ENCODE measurements at places on chromosomes 4 and X.

DNA sequence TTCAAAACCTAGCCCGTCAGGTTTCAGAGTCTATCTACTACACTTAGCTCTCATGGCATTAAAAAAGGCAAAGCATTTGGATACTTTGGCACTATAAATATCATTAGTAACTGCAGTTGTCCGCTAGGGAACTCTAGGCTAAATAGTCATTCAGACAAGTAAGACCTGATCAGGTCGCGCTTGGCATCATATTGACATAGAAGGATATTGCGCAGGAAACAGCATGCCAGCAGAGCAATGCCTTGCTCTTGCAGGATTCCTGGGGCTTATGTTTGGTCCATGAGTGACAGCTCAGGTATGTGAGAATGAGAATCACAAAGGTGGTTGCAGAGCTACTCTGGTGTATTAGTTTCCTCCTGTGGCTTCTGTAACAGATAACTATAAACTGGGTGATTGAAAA is 62.7 kb downstream of the KDM6A start:
- DNase-seq = no peak

DNA sequence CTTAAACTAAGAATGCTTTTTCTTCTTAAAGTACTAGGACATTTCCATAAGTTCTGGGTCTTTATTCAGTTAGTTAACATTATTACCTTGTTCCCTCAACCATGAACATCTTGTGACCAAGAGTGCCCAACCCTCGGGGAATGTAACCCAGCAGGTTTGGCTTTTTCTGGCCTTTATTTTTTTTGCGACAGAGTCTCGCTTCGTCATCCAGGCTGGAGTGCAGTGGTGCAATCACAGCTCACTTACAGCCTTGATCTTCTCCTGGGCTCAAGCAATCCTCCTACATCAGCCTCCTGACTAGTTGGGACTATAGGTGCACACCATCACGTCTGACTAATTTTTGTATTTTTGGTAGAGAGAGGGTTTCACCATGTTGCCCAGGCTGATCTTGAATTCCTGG is 65.1 kb downstream of the USP11 start:
- DNase-seq = no peak

- DNase-seq = no peak
Measured at GRCh38 chr4:153082322-153083301, 121.6 kb upstream of the TRIM2 start.

GRCh38 chr4:185709802-185710486 is 102.0 kb downstream of the SORBS2 start:
- no peak for DNase-seq

DNA sequence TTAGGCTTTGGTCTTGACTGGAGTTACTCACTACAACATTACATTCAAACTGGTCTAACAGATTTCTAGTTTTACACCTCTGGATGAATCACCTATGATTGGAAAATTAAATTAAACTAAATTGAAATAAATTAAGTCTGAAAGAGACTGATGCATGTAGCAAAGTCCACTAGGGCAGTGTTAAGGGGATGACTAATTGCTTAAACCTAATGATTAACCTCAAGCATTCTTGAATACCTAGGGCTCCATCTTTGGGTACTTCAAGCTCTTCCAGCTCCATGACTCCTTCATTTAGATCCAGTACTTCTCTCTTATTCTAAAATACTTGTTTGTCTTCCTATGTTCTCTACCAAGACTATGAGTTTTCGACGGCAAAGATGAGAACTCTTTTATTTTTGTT is 86.8 kb downstream of the SH2D1A start:
- DNase-seq = no peak

DNA sequence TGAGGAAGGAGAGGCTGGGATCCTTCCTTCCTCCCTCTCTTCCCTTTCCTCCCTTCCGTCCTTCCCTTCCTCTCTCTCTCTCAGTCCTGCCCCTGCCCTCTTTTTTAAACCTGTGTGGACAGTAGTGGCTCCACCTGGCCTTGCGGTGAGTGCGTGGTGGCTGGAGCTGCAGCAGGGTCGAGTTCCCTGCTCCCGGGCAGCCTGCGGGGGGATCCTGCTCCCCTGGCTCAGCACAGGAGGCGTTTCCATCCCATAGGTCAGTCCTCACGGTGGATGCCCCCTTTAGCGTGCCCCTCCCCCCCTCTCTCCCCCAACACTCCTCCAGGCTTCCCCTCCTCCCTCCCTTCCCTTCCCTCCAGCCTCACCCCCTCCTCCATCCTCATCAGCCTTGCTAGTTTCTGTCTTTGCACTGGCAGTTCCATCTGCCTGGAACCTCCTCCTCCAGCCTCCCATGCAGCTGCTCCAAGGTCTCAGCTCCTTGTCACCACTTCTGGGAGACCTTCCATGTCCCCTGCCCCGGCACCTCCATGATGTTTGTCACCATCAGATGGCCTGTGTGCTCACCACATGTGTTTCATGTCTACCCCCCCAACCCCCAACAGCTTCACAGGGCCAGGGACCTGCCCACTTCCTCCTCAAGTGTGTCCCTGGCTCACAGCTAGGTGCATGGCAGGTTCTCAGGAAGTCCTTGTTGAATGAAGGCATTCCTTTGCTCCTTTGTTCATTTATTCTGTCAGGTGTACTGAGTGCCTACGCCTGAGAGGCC is 68.4 kb downstream of the PSAPL1 start:
- DNase-seq = no peak

DNA sequence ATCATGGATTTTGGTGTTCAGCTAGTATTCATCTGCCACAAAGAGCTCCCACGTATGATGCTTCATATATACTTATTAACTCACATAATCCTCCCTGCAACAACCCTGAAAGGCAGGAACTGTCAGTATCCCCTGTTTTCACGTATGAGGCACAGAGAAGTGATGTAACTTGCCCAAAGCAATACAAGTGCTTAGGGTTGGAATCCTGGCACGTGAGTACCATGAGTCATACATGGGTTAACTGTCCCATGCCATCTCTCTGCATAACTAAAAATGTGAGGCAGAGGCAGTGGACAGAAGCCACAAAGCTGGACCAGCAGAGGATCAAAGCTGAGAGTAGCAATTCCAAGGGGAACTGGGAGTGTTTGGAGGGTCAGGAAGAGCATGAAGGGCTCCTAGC is 35.7 kb upstream of the EGFL6 start:
- DNase-seq = no peak

GRCh38 chr4:95289028-95289634 is 259.6 kb downstream of the UNC5C start:
- DNase-seq = no peak

DNA sequence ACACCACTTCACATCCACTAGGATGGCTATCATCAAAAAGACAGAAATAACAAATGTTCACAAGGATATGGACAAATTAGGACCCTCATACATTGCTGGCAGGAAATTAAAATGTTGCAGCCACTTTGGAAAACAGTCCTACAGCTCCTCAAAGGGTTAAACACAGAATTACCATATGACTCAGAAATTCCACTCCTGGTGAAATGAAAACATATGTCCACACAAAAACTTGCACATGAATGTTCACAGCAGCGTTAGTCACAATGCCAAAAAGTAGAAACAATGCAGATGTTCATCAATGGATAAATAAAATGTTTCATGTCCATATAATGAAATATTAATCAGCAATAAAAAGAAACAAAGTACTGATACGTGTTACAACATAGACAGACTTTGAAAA is 15.1 kb downstream of the S100G start:
- DNase-seq = no peak

GRCh38 chr4:173573286-173573685 is 43.3 kb upstream of the HAND2 start:
- DNase-seq = no peak

- no peak for DNase-seq
Measured at GRCh38 chr4:1766106-1767060, 26.7 kb upstream of the FGFR3 start.

- no peak for DNase-seq
Measured at GRCh38 chr4:34365946-34366345, 1878.4 kb downstream of the ARAP2 start.

DNA sequence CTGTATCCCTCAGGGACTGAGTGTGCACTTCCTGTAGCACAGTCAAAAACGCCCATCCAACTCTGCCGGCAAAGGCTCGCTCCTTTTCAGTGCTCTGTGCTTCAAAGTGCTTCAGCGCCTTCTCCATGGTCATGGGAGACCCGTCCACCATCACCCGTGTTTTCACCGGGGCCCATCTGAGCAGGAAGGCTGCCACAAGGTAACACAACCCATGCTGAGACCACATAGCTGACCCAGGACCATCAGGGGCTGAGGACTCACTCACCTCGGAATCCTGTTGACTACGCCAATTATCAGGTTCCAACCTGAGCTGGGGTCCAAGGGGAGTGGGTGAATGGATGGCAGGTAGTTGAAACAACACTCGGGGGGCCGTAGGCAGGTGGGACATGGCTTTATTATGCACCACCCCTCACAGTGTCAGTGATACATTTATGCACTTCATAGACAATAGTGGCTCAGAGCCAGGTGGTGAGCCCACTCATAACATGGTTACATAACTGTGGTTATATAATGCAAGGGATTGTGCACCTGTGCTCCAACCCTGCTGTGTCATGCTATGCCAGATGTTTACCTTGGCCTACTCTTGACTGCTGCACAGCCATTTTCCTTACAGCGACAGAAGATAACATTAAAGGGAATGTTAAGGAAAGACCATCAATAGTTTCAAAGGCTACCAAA is 227.8 kb downstream of the ADGRL3 start:
- no peak for DNase-seq

GRCh38 chr4:41461780-41462307 is 76.1 kb upstream of the LIMCH1 start:
- no peak for DNase-seq

GRCh38 chr4:67779631-67780030 is 25.4 kb upstream of the GNRHR start:
- no peak for DNase-seq

- no peak for DNase-seq
Measured at GRCh38 chr4:147739239-147739823, 7.4 kb downstream of the ARHGAP10 start.

- DNase-seq = no peak
Measured at GRCh38 chrX:70656304-70656703, 211.7 kb downstream of the DLG3 start.

DNA sequence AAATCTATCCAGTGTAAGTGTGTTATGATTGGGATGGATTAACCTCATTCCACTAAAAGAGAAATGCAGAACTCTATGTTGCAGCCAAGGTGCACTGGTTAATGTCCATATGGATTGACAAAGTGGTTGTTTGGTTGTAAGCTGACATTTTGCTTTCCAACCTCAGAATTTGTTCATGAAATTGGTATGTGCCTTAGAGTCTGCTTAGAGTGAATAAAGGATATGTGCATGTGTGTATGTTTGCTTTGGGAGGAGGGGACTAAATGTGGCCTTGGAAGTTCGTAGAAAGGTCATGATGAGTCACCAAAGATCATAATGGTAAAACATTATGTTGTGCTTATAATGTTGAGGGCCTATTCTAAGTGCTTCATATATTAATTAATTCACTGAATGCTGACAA is 44.1 kb upstream of the MBNL3 start:
- no peak for DNase-seq

DNA sequence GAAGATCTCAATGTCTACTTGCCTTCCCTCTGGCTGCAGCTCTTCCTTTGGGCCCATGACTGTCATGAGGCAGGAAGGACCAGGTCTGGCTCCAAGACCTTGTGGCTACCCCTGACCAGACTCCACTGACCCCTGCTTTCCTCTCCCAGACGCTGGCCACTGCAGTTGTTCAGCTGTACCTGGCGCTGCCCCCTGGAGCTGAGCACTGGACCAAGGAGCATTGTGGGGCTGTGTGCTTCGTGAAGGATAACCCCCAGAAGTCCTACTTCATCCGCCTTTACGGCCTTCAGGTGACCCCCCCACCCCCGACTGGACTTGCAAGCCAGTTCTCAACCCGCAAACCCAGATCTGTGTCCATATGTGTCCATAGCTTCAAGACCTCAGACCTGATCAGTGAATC is 535 bp downstream of the WAS start:
- no peak for DNase-seq

DNA sequence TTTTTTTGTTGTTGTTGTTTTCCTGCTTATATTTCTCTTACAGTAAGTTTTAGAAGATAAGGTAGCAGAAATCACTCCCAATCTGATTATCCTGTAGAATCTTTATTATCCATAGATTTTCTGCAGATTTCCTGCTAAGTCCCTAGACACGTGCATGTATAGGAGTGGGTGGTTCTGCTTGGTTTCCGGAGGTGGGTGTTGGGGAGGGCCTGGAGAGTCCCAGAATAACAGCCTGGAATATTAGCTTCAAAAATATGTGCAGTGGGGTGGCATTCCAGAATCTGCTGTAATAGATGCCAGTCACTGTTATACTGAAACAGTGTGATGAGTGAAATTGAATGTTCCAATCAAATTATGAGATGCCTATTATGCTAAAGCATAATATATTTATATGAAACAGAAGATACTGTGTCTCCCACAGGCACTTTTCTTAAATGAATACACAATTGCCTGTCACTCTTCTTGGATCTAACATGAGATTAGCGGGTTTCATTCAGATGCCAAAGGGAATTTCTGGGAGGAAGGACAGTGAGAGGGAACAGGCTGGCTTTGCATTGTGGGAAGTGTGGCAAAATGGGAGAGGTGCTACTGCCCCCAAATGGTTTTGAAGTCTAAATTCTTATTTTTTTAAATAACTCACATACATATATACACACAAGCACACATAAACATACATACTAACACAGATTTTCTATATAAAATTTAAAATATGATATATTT is 37.6 kb downstream of the C4orf50 start:
- DNase-seq = no peak

DNA sequence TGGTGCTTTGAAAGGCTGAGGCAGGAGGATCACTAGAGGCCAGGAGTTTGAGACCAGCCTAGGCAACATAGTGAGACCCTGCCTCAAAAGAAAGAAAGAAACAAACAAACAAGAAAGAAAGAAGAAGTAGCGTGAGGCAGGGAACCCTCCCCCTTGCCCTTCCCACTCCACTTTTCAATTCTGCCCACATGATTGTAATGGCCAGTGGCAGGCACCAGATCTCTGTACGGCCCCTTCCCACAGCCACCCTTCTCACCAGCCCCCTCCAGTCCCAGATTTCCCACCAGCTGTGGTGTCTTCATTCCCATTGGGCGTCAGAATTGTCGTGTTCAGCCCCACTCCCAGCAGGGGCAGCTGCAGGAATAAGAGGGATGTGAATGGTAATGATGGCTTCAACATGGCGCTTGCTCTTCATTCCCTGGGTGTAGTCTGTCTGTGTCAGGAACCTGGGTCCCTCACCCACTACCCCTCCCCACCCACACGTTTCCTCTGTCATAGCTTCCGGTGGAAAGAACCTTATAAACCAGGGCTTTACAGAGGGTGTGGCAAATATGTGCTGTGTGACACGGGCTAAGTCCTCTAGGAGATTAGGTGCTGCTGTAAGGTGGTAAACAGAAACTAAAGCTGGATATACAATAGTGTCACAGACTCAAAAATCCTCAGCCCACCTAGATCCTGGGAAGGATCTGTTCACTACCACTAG is at the start of gene IL2RG:
Gene IL2RG (minus strand): TSS at position 437 of the 703 bp plus-strand sequence. CDS start 38 bp downstream, at position 399.
- DNase-seq = no peak

GRCh38 chr4:106425576-106425975 is 57.0 kb upstream of the GIMD1 start:
- no peak for DNase-seq

DNA sequence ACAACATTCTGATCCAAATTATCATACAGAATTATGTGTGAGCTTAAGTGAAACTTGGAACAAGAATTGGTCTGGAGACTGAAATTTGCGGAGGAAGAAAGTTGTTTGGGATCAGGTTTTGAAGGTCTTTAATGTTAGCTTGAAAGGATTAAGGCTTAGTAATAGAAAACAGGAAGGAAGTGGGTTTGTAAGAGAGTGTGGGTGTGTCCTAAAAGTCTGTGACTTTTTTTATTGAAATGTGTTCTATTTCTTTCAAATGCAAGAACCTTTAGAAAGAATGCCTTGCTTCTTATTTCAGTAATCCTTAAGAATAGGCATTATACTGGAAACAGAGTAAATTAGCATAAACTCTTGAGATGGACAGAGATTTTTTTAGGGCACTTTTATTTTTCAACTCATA is 198.0 kb downstream of the GALNTL6 start:
- no peak for DNase-seq

Measured in GM12891 (cell line).